Sciatic nerve (tissue), 2 donors: ENCODE measurements at places on chromosomes 5 and 9.

- no peak for DNase-seq
Observed at GRCh38 chr9:23526806-23527205, 299.2 kb downstream of the ELAVL2 start.

- DNase-seq: no peak
Observed at GRCh38 chr9:76510041-76510440, 51.1 kb downstream of the GCNT1 start.

DNA sequence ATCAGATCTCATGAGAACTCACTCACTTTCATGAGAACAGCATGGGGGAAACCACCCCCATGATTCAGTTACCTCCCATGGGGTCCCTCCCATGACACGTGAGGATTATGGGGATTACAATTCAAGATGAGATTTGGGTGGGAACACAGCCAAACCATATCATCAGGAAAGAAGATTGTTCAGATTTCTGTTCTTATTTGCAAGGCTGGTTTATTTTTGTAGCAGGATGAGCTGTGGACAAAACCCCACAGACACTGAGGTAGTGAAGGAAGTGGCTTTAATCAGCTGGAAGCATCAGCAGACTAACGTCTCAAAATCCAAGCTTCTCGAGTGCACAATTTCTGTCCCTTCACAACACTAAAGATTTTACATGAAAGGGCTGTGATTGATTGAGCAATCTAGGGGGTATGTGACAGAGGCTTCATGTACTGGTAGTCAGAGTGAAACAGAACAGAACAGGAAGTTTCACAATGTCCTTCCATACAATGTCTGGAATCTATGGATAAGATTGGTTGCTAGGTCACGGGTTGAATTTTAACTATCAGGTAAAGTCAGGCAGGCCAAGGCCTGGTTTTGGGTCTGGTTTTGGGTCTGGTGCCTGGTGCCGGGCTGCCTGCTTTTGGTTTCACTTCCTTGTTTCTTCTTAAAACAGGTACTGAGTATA lies 91.3 kb upstream of the ZNF366 start:
- no peak for DNase-seq

DNA sequence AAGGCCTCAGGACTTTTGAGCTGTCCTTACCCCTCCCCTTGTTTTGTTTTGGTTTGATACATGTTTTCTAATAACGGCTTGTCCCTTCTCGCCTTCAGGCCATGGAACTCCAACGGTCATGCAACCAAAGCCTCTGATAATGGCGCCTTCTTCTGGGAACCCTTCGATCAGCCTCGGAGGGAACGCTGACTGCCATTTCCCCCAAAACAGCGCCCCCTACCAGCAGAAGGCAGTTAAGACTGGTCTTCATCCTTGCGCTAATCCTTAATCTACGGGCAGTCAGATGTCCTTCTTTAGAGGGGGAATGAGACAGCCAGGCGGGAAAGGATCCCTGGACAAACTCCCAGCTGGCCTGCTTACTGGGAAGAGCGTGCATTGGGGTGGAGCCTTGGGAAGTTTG lies 276.6 kb downstream of the ICE1 start:
- no peak for DNase-seq

GRCh38 chr9:114908104-114908622 lies 22.2 kb downstream of the TNFSF8 start:
- no peak for DNase-seq

- no peak for DNase-seq
Observed at GRCh38 chr9:134414900-134415425, 88.7 kb downstream of the RXRA start.

DNA sequence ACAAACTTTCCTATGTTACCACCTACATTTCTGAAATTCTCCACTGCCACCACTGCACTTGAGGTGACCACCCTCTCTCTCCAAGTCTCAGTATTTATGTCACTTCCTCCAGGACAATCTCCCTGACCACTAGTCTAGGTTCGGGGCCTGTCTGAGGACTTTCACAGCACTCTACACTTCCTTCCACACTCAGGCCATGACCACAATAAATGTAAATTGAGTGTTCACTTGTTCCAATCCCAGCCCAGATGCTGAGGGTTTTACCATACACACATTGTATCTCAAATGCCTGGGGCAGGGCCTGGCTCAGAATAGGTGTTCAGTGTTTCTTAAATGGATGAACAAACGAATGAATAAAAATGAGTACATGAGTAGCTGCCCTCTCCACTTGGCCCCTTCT lies 26.9 kb upstream of the CCNG1 start:
- DNase-seq: no peak

GRCh38 chr9:88975966-88976889 lies 15.0 kb upstream of the S1PR3 start:
- no peak for DNase-seq

DNA sequence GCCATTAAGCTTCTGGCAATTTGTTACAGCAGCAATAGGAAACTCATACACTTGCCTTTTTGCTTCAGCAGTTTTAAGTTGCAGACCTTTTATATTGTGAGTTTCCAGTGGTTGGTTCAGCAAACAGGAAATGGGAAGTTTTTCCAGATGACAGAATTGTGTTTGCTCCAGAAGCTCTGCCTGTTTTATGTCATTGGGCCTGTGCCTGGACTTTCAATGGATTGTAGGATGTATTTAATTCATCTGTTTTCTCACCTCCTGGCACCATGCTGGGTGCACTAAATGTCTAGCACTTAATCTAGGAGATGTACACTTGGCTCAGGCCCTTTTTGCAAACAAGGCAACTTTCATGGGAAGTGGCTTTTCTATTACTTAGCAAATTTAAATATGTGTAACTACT lies 100.4 kb upstream of the CLINT1 start:
- no peak for DNase-seq

DNA sequence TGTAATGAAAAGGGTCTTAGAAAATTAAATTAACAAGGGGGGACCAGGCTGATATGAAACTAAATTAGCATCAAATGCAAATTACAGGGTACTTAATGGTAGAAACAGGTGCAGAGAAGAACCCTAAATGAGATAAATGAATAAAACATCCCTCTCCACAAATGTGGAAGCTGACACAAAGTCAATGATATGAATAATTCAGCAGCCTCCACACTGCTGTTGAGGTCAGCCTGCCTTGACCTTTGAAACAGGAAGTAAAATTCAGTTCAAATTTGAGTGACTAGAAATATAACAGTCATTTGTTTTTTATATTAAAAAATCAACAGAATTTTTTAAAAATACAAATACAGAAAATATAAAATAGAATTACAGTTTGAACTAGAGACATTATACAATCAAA lies 40.0 kb downstream of the EBF1 start:
- DNase-seq: no peak

DNA sequence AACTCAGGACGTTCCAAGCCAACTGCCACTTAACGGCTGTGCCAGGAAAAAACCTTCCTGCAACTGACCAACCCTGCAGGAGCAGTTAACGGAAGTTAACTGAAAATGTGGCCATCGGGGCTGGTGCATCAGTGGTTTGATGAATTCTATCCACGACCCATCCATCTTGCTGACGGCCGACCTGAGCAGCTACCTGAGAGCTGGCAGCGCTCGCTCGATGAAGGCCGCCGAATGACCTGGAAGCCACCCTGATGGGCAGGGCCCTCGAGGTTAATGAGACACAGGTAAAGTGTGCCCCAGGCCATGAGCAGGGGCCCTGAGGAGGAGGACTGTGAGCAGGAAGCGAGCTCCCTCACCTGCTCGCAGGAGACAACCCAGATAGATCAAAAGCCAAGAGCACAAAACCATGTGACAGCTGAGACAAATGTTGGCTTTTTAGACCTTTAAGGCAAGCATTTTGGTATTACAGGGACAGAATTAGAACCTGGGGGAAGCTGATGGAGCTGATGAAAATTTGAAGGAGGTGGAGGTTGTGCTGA lies 35.3 kb upstream of the FLT4 start:
- no peak for DNase-seq

GRCh38 chr9:99986642-99987041 lies 80.2 kb downstream of the STX17 start:
- DNase-seq: no peak

- DNase-seq: no peak
Observed at GRCh38 chr5:95773335-95774059, 42.4 kb downstream of the RHOBTB3 start.

DNA sequence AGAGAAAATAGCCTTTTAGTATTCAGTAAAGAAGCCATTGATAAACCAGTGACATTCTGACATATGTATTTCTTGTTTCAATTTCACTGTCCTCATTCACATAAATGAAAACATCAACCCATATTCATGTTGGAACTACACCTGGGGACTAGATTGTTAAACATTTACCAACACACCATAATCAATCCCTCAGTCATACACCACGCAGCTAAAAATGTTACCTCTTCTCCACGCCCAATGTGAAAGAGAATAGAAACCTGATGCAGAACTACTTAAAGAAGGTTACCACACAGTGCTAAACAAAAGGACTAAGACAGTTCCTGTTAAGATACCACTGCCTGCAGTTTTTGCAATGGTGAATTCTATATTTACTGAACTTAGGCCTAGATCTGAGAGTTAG lies 518.9 kb downstream of the PRELID2 start:
- no peak for DNase-seq

GRCh38 chr5:153425914-153426313 lies 64.6 kb upstream of the GRIA1 start:
- DNase-seq: no peak

DNA sequence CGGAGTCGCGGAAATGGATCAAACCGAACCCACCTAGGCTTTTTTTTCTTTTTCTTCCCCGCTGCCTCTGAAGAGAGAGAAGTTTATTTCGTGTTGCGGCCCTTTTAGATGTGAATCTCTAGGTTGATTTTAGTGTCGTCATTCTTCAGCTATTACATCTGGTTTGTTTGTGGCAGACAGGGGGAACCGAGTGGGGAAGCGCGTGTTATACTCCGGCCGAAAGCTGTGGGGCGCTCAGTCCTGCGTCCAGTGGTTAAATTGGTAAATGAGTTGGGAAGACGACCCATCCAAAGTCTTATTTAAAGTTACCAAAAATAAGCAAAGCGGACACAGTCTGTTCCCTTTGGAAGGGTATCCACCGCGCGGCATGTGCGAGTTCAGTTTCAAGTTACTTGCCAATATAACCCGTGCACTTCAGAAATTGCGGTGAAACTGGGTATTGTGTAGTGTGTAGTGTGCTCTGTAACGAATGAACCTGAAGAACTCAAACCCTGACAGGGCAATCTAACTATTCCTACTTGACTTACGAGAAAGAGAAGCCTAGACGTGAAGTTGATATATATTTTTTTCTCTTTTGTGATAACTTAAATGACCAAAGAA lies 1.3 kb downstream of the MAN2A1 start:
- peak; percentile 86 for DNase-seq

DNA sequence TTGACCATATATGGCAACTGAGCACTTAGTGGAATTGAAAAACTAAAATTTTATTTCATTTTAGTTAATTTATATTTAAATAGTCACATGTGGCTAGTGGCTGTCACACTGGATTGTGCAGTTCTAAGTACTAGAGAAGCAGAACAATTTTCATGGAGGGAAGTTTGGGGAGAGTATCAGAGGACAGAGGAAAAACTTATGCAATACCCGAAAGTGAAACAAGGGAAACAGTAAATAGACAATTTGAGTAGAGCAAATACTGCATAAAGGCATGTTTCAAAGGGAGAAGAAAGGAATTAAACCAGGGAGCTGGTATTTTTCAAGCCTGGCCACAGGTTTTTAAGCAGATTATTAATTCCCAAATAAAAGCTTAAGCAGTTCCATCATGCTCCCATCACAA lies 590.5 kb upstream of the RORB start:
- DNase-seq: no peak

DNA sequence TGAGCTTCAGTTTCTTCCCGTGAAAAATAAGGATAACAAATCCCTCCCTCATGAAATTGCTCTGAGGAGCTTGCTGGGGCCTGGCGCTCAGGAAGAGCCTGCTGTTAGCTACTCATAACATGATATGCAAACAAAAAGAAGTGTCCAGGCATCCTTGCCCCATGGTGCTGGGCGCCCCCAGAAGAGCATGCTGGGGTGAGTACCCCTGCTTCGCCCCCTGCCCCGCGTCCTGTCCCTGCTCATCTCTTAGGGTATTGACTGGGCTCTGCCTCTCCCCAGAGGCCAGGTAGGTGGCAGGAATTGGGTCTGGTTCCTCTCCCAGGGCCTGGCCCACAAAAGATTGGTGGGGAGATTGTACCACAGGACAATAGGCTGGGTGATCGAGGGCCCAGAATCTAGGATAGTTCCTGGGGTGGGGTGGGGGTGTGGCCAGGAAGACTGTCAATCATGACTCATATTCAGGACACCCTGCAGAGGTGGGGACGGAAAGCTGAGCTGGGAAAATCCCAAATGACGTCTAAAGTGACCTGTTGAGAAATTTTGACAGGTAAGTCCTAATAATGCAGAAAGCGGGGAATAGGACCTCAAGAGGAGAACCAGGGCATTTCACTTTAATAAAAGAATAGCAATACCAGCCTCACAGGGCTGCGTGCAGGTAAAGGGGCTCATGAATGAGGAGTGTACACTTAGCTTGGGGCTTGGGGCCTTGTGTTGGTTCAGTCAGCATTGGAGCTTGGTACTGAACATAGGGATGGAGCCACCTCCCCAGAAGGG lies 8.9 kb downstream of the PITX1 start:
- DNase-seq: no peak

DNA sequence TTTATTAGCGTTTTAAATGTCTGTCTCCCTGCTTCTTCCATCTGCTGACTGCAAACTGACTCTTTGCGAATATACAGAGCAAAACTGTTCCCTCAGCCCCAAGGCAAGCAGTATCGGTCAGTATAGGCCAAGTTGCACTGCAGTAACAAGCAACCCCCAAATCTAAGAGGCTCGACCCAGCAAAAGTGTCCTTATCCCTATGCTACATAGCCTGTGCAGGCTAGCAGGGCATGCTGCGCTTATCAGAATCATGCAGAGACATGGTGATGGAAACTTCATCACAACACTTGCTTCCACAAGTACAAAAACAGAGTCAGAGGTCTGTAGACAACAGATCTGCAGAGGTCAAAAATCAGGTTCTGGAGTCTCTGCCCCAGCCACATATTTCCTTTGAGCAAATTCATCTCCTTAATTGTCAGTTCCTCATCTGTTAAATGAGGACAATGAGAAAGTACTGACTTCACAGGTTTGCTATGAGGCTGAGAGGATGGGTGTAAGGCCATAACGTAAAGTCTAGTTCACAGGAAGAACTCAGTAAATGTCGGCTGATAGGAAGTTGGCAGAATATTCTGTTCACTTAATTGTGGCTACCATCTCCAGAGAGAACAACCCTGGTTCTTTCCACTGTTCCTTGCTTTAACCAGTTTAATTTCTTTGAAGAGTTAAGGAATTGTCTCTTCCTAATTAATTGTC lies 9.6 kb upstream of the IL17B start:
- DNase-seq: no peak

GRCh38 chr9:70060883-70061507 lies 17.3 kb downstream of the MAMDC2 start:
- DNase-seq: no peak
